ENCODE measurements at places on chromosomes 6 and 20. TPM values are rescaled to one million over a fixed set of nuclear protein-coding genes. Genes with fewer than 3 reads are reported as not detected.

DNA sequence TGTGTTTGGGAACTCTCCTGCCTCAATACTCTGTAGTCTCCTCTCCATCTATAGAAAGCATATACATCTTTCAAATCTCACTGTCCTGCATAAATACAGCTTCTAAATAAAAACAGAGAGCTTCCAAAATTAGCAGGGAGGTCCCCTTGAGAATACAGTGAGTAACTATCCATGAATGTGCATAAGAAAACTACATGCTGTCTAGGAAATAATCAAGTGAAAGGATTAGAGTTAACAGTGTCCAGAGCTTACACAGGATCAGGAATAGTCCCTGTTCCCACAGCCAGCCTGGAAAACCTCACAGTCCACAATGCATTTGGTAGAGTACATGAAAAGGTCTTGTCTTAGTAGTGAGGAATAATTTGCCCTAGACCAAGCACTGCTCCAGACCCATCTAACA, 123.0 kb upstream of the POU3F2 start:
- H3K4me1 ChIP-seq, result no peaks in the 10 kb centered on the region
- H3K36me3 ChIP-seq, result no peaks in the 10 kb centered on the region
- H3K4me3 ChIP-seq, result no peak overlapping the region
- no peak overlapping the region for H3K27ac ChIP-seq
- H3K27me3 ChIP-seq, result no peaks in the 10 kb centered on the region

DNA sequence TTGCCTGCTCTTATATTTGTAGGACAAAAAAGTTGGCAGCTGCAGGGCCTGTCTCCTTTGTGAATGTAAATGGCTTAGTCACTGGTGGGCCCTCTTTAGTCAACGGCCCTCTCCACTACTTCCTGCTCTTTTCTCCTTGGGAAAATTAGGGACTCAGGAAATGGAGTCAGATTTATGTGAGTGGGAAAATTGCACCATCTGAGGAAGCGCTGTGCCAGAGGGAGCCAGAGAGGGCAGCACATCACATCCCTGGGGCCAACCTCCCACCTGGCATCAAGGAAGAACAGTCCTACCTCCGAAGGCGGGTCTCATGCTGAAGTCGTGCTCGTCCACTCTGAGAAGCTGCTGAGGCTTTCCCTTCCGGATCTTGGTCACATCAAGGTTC, 15.6 kb downstream of the GABRR2 start:
- DNase-seq, result no peak
- no peaks in the 10 kb centered on the region for H3K36me3 ChIP-seq
- no peak overlapping the region for H3K4me3 ChIP-seq
- H3K27me3 ChIP-seq, result no peaks in the 10 kb centered on the region
- H3K27ac ChIP-seq, result no peak overlapping the region

- H3K36me3 ChIP-seq, result peaks cover 5% of the 10 kb centered on the region
- H3K27me3 ChIP-seq, result no peaks in the 10 kb centered on the region
- no peak overlapping the region for H3K4me3 ChIP-seq
- no peaks in the 10 kb centered on the region for H3K4me1 ChIP-seq
- no peak for DNase-seq
- no peak overlapping the region for H3K27ac ChIP-seq
Observed at GRCh38 chr20:8756410-8756809, 312.5 kb upstream of the PLCB4 start.

DNA sequence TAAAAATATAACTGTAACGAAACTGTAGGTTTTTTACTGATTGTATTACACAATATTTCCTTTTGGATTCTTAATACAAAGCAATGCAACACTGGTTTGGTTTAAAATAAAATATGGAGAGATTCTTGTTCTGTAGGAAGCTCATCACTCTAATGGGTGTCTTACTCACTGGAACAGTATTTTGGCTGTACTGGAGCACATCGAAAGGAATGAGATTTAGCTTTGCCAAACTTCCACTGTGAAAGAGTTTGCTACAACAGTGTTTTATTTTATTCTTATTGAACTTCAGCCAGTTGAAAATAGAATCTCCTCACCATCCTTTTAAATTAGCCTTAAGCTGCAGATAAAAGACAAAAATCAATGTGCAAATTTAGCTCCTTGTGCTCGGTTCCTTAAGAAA, 230.7 kb upstream of the QKI start:
- no peaks in the 10 kb centered on the region for H3K4me1 ChIP-seq
- H3K27ac ChIP-seq, result no peak overlapping the region
- DNase-seq, result peak; percentile 17

The HLA-DQA2 gene
- total RNA-seq, result not detected

DNA sequence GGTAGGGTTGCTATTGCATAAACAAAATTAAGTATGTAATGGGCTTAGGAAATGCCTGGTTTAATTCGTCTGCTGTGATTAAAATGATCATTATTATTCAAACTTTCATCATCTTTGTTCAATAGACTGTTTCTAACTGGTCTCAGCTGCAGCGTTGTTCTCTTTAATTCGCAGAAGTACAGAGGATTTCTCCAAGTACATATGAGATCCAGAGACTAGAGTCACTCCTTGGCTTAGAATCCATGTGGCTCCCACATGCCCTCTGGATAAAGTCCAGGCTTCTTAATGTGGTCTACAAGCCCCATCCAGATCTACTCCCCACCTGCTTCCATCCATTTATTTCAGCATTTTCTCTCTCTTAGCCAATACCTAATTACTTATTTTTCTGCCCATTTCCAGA, 1.1 kb upstream of the ZBTB24 start:
- H3K4me3 ChIP-seq, result peak overlapping the region; percentile 99
- H3K36me3 ChIP-seq, result peaks cover 14% of the 10 kb centered on the region
- peaks cover 31% of the 10 kb centered on the region for H3K4me1 ChIP-seq
- peak; percentile 47 for DNase-seq

The TAF11 gene
- 11.9 TPM for total RNA-seq

DNA sequence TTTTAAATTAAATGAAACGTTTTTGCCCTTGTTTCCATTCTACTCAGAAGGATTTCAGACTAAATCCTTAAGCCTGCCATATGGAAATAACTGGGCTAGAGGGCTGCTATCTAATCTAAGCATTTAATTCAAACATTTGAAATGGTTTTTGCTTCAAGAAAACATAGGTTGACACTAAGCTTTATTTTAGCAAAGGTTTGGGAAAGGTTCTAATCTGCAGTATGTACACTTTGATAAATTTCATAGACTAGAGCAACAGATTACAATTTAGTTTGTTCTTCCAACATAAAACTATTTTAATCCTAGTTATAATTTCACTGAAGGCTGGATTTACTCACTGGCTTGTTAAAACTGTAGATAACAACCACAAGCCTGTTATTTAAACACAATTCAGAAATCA, 72.1 kb downstream of the TMEM200A start:
- no peaks in the 10 kb centered on the region for H3K4me1 ChIP-seq
- no peak for DNase-seq
- no peaks in the 10 kb centered on the region for H3K27me3 ChIP-seq
- no peak overlapping the region for H3K4me3 ChIP-seq
- peaks cover 8% of the 10 kb centered on the region for H3K36me3 ChIP-seq

- no peak overlapping the region for H3K27ac ChIP-seq
- DNase-seq, result no peak
- no peak overlapping the region for H3K4me3 ChIP-seq
- H3K36me3 ChIP-seq, result no peaks in the 10 kb centered on the region
Observed at GRCh38 chr20:58956078-58956477, 25.0 kb upstream of the NELFCD start.

The PRDM13 gene
- not detected for total RNA-seq

- H3K27ac ChIP-seq, result no peak overlapping the region
- DNase-seq, result no peak
- no peaks in the 10 kb centered on the region for H3K27me3 ChIP-seq
Observed at GRCh38 chr6:116996842-116997241, 119.8 kb downstream of the RFX6 start.

The SMIM13 gene
- 9.4 TPM for total RNA-seq

GRCh38 chr20:13312300-13312699, 91.2 kb downstream of the ISM1 start:
- no peaks in the 10 kb centered on the region for H3K4me1 ChIP-seq
- no peak overlapping the region for H3K4me3 ChIP-seq
- H3K36me3 ChIP-seq, result no peaks in the 10 kb centered on the region
- no peaks in the 10 kb centered on the region for H3K27me3 ChIP-seq
- H3K27ac ChIP-seq, result no peak overlapping the region

GRCh38 chr20:37342231-37343177, 3.4 kb upstream of the SRC start:
- no peaks in the 10 kb centered on the region for H3K27me3 ChIP-seq
- no peak overlapping the region for H3K4me3 ChIP-seq
- H3K36me3 ChIP-seq, result no peaks in the 10 kb centered on the region
- DNase-seq, result no peak
- peaks cover 43% of the 10 kb centered on the region for H3K4me1 ChIP-seq

- H3K4me3 ChIP-seq, result no peak overlapping the region
- H3K4me1 ChIP-seq, result no peaks in the 10 kb centered on the region
- no peak overlapping the region for H3K27ac ChIP-seq
- no peak for DNase-seq
Observed at GRCh38 chr6:32058511-32058963, 20.3 kb downstream of the CYP21A2 start.

GRCh38 chr6:42025066-42025844, 25.1 kb upstream of the TAF8 start:
- H3K27ac ChIP-seq, result no peak overlapping the region
- H3K4me3 ChIP-seq, result no peak overlapping the region
- peaks cover 41% of the 10 kb centered on the region for H3K36me3 ChIP-seq
- DNase-seq, result no peak
- H3K27me3 ChIP-seq, result no peaks in the 10 kb centered on the region

The TMEM14A gene
- total RNA-seq, result 29.9 TPM

The PSMB8 gene
- total RNA-seq, result 18.7 TPM

All from stomach (tissue), 19 donors.